ENCODE measurements at places on chromosomes 3 and 15.

GRCh38 chr15:32668942-32669341, 27.4 kb downstream of the SCG5 start:
- no peak for DNase-seq

DNA sequence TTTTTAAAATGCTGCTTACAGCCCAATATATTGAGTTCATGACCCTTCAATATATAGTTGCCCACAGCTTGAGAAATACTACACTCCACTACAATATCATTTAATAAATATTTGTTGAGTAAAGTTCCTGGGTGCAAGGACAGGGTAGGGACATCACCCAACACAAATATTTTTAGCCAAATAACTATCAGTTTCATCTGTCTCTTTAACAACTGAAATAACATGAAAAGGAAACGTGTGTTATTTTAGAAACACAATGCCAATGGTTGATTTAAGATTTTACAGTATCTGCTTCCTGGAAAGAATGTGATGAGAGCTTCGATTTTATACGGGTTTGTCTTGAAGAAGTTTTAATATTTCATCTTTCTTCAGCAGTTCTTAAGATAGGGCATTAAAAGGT, 67.7 kb upstream of the CDV3 start:
- DNase-seq = no peak

DNA sequence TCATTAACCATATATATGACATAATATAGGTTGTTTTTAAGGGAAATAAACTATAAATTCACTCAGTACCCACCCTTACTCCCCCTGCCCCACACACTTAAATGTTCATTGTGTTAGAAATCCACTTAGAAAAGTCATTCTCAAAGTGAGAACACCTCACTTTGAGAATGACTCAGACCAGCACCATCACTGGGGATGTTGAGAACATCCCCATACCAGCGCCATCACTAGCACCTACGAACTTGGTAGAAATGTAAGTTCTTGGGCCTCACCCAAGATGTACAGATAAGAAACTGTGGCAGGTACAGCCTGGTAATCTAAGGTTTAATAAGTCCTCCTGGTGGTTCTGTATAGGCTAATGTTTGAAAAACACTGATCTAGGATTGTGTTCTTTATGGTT, 362.6 kb downstream of the LPP start:
- DNase-seq = no peak

GRCh38 chr3:25056-25455, 171.5 kb upstream of the CHL1 start:
- no peak for DNase-seq

DNA sequence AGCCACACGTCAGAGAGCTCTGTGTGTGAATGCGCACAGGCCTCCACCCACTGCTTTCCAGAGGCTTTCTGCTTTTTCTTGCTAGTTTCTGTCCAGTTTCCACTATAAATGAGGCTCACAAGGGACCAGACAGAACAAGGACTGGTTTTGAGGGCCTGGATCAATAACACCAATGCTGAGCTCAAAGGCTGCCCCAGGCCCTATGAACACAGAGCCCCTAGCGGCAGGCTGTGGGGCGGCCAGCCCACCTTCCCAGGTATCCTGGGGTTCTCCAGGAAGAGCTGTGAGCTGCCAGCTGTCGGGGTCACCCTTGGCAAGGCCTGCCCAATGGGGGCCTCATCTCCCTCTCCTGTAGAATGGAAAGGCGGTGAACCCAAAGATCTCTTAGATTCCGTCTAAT, 2.2 kb upstream of the ITIH3 start:
- no peak for DNase-seq

DNA sequence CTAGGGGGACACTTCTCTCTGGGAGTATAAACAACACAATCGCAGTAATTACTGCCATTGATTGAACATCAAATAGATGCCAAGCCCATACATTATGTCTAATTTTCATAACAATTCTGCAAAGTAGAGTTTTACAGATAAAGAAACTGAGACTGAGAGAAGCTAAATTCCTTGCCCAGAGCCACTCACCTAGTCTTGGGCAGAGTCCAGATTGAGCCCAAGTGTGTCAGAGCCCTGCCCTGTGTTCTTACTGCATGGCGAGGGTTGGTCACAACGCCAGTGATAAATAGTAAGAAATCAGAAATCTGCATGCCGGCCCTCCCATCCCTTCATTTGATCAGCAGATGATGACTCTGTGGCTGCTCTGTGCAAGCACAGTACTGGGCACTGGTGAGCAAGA, 106.3 kb downstream of the C3orf70 start:
- no peak for DNase-seq

GRCh38 chr15:57651445-57651844, 55.1 kb upstream of the POLR2M start:
- no peak for DNase-seq

- DNase-seq = no peak
Observed at GRCh38 chr3:109229174-109229847, 87.0 kb downstream of the DPPA2 start.

DNA sequence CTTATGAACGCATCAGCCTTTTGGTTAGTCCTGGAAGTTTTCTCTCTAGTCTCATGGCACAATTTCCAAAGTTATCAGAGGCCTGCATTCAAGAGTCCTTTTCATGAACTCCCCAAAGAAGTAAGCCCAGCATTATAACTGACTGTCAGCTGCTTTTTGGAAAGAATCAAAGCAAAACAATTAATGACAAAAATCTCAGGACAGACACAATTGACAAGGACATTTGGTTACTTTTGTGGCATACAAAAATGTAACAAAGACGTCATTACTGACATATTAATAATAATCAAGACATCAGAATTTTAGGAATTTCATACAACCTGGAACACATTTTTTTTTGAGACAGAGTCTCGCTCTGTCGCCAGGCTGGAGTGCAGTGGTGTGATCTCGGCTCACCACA, 21.2 kb downstream of the KATNBL1 start:
- no peak for DNase-seq

GRCh38 chr3:59777667-59778077, 727.8 kb upstream of the CFAP20DC start:
- DNase-seq = no peak

Measured in HTR-8/SVneo (cell line).